ENCODE measurements at places on chromosomes 2 and 18. TPM values are rescaled to one million over a fixed set of nuclear protein-coding genes. Genes with fewer than 3 reads are reported as not detected.

DNA sequence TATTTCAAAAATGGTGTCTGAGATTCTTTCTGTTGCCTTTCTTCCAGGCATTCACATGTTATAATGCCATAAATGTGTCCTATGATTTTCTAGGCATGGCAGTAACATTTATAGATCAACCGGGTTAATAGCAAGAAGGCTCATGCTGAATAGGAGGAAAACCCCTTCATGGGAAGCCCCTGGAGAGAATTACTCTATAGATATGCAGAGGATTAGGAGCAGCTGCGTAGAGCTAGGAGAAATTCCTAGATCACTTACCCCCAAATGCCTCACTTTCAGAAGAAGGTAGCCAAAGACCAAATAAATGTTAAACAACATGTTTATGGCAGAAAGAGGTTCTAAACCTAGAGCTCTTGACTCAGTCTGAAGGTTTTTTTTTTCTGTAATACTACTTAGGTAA, 153.4 kb upstream of the CTNNA2 start:
- H3K4me3 ChIP-seq: no peak overlapping the region
- H3K27me3 ChIP-seq: no peaks in the 10 kb centered on the region
- no peak overlapping the region for H3K27ac ChIP-seq
- no peak for DNase-seq
- H3K36me3 ChIP-seq: no peaks in the 10 kb centered on the region

DNA sequence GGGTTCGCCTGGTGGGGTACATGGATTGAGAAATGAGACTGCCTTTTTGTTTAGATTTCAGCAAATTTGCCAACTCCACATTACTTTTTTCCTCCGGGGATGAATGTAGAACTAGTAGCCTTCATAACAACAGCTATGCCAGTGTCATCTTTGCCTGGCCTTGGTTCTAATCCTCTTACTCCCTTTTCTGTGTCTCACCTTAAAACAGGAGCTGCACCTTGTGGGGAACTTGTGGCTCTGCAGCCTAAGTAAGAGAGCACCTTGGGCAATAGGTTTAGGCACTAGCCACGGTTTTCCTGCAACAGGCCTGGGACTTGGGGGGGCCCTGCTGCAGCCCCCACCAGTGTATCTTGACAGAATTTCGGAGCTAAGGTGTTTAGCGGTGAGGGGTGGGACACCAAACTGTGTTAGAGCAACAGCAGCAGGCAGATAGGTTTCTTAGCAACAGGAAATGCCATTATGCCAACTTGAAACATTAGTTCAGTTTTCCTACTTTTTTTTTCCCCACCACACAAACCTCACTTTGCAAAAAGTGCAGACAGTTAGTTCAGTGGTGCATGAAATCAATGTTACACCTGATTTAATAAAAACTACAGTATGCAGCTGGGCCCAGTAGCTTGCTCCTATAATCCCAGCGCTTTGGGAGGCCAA, 173.7 kb downstream of the PRKCE start:
- no peaks in the 10 kb centered on the region for H3K36me3 ChIP-seq
- H3K27me3 ChIP-seq: no peaks in the 10 kb centered on the region
- DNase-seq: no peak
- H3K4me3 ChIP-seq: no peak overlapping the region
- peaks cover 62% of the 10 kb centered on the region for H3K4me1 ChIP-seq
- no peak overlapping the region for H3K27ac ChIP-seq

- H3K4me1 ChIP-seq: no peaks in the 10 kb centered on the region
- no peaks in the 10 kb centered on the region for H3K27me3 ChIP-seq
- no peak overlapping the region for H3K27ac ChIP-seq
- no peaks in the 10 kb centered on the region for H3K36me3 ChIP-seq
- no peak for DNase-seq
Observed at GRCh38 chr18:4181882-4182568, 273.1 kb downstream of the DLGAP1 start.

The POMC gene
- total RNA-seq: 4.3 TPM

GRCh38 chr18:35589546-35589945, 8.0 kb downstream of the GALNT1 start:
- no peak for DNase-seq
- H3K4me3 ChIP-seq: no peak overlapping the region
- H3K4me1 ChIP-seq: peaks cover 18% of the 10 kb centered on the region
- no peaks in the 10 kb centered on the region for H3K36me3 ChIP-seq
- H3K27ac ChIP-seq: no peak overlapping the region

DNA sequence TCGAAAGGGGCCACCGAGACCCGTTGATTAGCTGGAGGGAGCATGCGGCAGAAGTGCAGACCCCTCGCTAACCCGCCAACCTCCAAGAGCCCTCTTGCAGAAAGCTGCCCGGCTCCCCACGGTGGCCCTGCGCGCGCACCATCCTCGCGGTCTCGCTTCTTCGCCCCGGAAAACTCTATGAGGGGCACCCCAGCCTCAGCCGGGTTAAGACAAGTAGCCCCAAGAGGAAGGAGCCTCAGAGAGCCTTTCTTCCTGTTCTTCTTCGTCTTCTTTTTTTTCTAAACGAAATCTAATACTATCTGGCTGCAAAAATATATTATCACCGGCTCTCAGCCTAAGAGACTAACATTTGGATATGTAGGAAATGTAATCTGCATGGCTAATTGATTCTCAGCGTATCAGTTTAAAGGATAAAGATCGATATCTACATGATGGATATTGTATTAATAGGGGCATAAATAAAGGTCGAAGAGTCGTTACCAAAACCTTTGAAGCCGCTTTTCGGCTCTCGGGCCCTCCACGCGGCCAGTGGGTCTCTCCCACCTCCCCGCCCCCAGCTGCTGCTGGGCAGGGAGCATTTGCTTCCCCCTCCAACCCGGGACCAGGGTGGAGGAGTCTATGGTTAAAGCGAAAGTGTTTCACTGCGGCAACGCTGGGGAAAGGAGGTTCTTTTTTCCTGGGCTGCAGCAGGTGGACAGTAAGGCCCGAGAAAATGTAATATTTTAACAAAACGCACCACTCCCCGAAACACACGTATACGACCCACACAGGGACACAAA, 6.1 kb upstream of the PAX3 start:
- peaks cover 25% of the 10 kb centered on the region for H3K4me1 ChIP-seq
- H3K27ac ChIP-seq: no peak overlapping the region
- H3K27me3 ChIP-seq: peaks cover 100% of the 10 kb centered on the region
- DNase-seq: no peak

The CCDC74B gene
- 2.3 TPM for total RNA-seq

DNA sequence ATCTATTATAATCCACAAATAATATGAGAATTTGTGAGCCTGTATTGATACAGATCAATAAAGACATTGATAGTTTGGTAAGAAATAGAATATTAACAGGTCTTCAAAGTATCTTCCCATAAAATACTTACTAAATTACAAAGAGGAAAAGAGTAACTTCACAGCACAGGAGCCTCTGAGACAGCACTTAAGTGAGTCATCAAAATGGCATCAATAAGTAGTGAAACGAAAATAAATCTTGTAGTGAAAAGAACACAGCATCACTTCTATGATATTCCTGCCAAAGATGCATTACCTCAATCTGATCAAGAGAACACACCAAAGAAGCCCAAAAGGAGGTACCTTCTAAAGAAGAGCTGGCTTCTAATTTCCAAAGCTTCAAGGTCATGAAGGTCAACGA, 116.4 kb downstream of the CBLN2 start:
- no peaks in the 10 kb centered on the region for H3K4me1 ChIP-seq
- no peaks in the 10 kb centered on the region for H3K27me3 ChIP-seq
- no peaks in the 10 kb centered on the region for H3K36me3 ChIP-seq

The ALLC gene
- total RNA-seq: not detected

DNA sequence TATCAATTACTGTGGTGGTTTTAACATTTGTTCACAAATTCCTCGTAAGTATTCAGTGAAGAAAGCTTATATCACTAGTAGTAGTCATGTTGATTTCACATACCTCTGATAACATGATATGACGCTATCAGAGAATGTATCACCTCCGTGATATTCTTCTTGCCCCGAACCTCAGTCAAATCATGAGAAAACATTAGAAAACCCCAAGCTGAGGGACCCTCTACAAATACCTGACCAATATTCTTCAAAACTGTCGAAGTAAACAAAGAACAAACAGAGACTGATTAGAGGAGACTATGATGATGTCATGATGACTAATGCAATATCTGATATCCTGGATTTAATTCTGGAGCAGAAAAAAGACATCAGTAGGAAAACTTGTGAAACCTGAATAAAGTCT, 85.6 kb upstream of the SPOPL start:
- H3K4me3 ChIP-seq: no peak overlapping the region
- no peaks in the 10 kb centered on the region for H3K4me1 ChIP-seq
- H3K27me3 ChIP-seq: no peaks in the 10 kb centered on the region
- no peaks in the 10 kb centered on the region for H3K36me3 ChIP-seq
- H3K27ac ChIP-seq: no peak overlapping the region

The AQP12A gene
- total RNA-seq: not detected

DNA sequence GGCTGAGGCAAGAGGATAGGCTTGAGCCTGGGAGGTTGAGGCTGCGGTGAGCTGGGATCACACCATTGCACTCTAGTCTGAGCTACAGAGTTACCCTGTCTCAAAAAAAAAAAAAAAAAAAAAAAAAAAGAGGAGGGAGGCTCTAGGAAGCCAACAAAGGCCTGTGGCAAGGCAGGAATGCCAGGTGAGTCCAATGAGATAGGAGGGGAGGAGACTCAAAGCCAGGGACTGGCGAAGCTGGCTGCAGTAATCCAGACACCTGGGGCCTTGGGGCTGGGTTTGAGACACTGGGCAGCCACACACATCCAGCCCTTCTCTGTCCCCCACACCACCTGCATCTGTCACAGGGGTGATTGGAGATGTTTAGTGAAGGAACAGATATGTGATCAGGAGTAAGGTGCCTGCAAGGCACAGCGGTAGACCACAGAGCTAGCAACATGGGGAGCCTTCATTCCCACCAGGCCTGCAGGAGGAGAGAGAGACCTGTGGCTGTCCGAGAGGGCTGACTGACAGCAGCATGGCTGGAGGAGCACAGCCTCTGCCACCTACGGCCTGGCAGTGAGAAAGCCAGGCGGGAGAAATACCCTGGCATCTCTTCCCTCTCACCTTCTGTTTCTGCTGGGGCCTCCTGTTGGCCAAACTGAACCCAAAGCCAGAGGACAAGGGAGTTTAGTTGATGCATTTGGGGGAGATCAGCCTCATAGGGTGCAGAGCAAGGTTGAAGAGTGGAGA, 9.5 kb downstream of the CHPF start:
- DNase-seq: no peak
- H3K36me3 ChIP-seq: no peaks in the 10 kb centered on the region
- H3K4me1 ChIP-seq: peaks cover 14% of the 10 kb centered on the region
- no peaks in the 10 kb centered on the region for H3K27me3 ChIP-seq

GRCh38 chr2:25445464-25445863, 103.7 kb upstream of the DNMT3A start:
- no peak overlapping the region for H3K4me3 ChIP-seq
- no peaks in the 10 kb centered on the region for H3K36me3 ChIP-seq
- H3K27me3 ChIP-seq: no peaks in the 10 kb centered on the region

GRCh38 chr2:39007875-39008504, 112.9 kb downstream of the SOS1 start:
- no peak overlapping the region for H3K27ac ChIP-seq
- no peaks in the 10 kb centered on the region for H3K4me1 ChIP-seq
- H3K27me3 ChIP-seq: no peaks in the 10 kb centered on the region
- peaks cover 34% of the 10 kb centered on the region for H3K36me3 ChIP-seq
- H3K4me3 ChIP-seq: no peak overlapping the region
- no peak for DNase-seq

GRCh38 chr2:101153077-101153707, 2.0 kb upstream of the TBC1D8 start:
- no peaks in the 10 kb centered on the region for H3K36me3 ChIP-seq
- no peaks in the 10 kb centered on the region for H3K27me3 ChIP-seq
- H3K4me3 ChIP-seq: peak overlapping the region; percentile 85

DNA sequence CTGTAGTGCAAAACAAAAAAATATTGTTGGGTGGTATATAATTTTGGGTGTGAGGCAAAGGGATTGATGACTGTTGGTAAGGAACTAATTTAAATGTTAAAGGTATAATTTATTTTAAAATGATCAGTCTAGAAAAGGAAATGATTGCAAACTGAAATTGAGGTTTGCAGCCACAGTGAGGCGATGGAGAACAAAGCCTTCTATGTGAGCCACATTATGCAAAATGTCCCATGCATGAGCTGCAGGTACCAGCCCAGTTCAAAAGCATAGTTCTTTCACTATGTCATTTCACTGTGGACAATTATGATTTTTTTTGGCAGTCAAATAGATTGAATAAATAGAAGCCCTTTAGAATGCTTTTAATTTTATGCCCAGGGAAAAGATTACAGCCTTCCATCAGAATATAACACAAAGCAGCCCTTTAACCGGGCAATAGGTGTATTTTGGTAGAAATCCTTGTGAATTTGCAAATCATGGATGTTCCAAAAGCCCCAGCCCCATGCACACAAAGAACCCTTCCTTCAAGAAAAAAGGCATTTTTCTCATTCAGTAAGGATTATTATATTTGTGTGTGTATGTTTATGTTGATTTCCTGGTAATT, 1.7 kb downstream of the MAP2 start:
- no peaks in the 10 kb centered on the region for H3K36me3 ChIP-seq
- DNase-seq: peak; percentile 19
- no peaks in the 10 kb centered on the region for H3K4me1 ChIP-seq
- no peaks in the 10 kb centered on the region for H3K27me3 ChIP-seq

GRCh38 chr18:31156821-31157763, 5.6 kb downstream of the DSC1 start:
- DNase-seq: no peak
- no peaks in the 10 kb centered on the region for H3K4me1 ChIP-seq
- H3K36me3 ChIP-seq: no peaks in the 10 kb centered on the region
- H3K27me3 ChIP-seq: no peaks in the 10 kb centered on the region

- H3K27ac ChIP-seq: no peak overlapping the region
- no peaks in the 10 kb centered on the region for H3K27me3 ChIP-seq
- DNase-seq: no peak
- H3K36me3 ChIP-seq: no peaks in the 10 kb centered on the region
- no peak overlapping the region for H3K4me3 ChIP-seq
Observed at GRCh38 chr2:201254081-201254730, 6.1 kb upstream of the CASP8 start.

GRCh38 chr2:36379710-36380448, 24.3 kb downstream of the CRIM1 start:
- no peak for DNase-seq
- H3K4me1 ChIP-seq: peaks cover 59% of the 10 kb centered on the region
- H3K4me3 ChIP-seq: no peak overlapping the region
- H3K27me3 ChIP-seq: no peaks in the 10 kb centered on the region
- H3K36me3 ChIP-seq: no peaks in the 10 kb centered on the region
- no peak overlapping the region for H3K27ac ChIP-seq

DNA sequence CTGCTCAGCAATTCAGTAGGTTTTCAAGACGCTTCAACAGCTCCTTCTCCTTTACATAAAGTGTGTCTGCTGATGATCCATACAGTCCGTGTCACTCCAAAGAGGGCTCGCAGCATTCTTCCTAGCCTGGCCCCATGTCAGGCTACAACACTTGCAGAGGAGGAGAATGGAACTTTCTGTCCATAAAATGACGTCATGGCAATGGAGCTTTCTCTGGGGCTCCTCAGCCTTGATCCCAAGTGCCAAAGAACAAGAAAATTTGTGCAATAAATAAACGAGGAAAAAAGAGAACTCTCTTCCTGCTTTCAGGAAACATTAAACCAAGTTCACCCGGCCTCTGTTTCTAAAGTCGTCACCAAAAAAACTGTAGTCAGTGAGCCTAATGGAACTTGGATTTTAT, 199.5 kb upstream of the MEIS1 start:
- H3K36me3 ChIP-seq: no peaks in the 10 kb centered on the region
- H3K27ac ChIP-seq: no peak overlapping the region
- no peak overlapping the region for H3K4me3 ChIP-seq
- H3K27me3 ChIP-seq: no peaks in the 10 kb centered on the region
- DNase-seq: no peak

GRCh38 chr2:106886916-106887758, 1.2 kb upstream of the ST6GAL2 start:
- H3K4me1 ChIP-seq: peaks cover 9% of the 10 kb centered on the region
- no peak overlapping the region for H3K27ac ChIP-seq
- H3K36me3 ChIP-seq: no peaks in the 10 kb centered on the region
- peak; percentile 19 for DNase-seq
- peaks cover 10% of the 10 kb centered on the region for H3K27me3 ChIP-seq
- H3K4me3 ChIP-seq: peak overlapping the region; percentile 64
